ENCODE measurements at places on chromosomes 2 and 18.

DNA sequence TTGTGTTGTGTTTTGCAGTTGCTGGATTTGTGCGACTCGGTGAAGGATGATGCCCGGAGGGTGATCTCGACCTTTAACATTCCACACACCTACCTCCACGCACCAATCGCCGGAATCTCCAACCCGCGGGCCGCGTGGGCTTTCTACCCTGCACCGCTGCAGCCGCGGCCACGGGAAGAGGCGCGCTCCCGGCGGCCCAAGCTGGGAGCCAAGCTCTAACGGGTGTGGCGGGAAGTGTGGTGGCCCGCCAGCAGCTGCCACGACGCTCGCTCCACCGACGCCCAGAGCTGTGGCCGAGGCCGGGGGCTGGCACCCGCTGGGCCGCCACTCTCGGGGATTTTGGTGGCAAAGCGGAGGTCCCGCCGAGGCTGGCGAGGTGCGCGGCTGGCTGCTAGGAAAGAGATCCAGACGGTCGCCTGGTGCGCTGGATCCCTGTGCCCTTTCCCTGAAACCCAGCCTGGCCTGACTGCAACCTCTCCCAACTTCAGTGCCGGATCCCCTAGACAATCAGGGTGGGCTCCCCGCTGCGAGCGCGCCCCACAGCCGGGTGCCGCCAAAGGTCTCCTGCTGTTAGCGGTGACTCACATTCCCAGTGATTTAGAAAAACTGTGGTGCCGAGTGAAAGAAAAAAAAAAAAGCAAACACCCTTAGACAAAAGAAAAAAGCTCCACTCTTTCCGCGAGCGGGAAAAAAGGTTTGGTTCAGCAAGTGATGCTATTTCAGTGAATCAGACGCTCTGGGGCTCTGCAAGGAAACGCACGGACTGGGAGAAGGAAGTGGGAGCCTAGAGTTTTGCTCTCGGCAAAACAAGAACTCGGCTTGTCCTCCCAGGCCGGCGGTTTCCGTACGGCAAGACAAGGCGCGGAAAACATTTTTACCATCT lies 2.9 kb upstream of the BCL2L11 start:
- no peak for DNase-seq

GRCh38 chr2:60512062-60512622 lies 41.3 kb downstream of the BCL11A start:
- DNase-seq, result no peak

DNA sequence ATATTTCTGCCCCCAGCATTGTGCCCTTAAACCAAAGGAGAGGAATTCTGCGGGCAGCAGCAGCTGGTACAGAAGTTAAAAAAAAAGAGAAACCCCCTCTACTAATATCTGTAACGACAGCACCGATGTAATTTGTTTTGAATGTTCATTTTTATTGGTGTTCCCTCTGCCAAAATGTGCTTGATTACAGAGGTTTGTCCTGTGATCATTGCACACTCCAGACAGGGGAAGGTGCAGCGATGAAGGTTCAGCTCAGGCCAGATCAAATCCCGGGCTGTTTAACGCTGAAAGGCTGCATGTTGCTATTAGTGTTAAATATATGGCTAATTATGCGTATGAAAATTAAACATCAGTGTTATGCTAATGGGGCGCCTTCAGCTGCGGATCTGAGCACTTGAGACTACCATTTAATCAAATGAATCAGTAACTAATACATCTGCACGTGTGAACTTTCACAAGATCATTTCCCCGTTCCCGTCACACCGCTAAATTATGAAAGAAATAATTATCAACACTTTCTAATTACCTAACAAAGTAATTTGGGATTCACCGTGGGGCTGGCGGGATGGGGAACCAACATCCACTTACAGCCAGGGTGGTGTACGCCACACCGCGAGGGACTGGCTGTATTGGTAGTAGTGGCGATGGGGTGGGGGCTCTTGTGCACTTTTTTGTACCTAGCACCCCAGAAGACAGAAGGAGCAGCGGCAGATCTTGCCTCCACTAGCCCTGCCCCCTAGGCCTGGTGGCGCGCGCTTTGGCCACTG lies 1.5 kb upstream of the DLX1 start:
- DNase-seq, result no peak

GRCh38 chr2:72913486-72914205 lies 3.7 kb upstream of the EMX1 start:
- no peak for DNase-seq

DNA sequence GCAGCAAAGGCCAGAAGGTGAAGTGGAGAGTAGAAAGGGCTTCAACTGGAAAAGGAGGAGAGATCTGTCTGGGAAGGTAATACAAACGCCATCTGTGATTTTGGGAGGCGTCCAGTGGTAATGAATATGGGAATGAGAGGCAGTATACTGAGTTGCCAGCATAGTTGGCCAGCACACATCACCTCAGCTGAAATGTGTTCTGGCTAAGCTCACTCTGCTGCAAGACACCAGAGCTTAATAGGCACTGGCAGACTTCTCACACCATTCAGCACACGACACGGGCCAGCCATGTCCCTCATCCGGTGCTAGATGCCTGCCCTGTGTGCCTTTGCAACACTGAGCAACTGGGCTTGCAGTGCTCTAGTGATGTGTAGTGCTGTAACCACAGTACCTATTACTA lies 277.1 kb downstream of the PIEZO2 start:
- no peak for DNase-seq

GRCh38 chr2:69271831-69272257 lies 115.2 kb downstream of the GFPT1 start:
- DNase-seq, result no peak

GRCh38 chr2:223465793-223466192 lies 136.4 kb downstream of the SCG2 start:
- no peak for DNase-seq

GRCh38 chr2:12180031-12180430 lies 433.6 kb downstream of the LPIN1 start:
- no peak for DNase-seq

GRCh38 chr2:189702071-189702470 lies 27.6 kb downstream of the ANKAR start:
- DNase-seq, result no peak

DNA sequence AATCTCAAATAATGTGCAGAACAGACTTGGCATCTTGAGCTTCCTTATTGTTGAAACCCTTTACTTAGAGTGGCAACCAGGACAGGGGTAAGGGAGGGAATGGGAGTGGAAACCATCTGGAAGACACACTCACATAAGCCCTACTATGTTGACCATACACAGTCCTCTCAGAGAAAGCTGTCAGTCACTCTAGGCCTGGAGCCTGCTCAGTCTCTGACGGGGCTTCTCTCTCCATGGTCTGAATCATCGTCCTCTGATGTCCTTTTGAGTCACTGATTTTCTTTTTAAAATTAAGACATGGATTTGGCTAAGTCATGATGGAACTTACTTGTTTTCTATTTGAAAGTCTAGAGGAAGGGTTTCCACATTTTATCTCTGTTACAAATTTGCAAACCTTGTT lies 74.0 kb downstream of the MYO1B start:
- no peak for DNase-seq

- DNase-seq, result no peak
Measured at GRCh38 chr2:189477756-189478155, 36.5 kb downstream of the WDR75 start.
